D341Med (cell line): ENCODE measurements at places on chromosomes 2 and 18.

DNA sequence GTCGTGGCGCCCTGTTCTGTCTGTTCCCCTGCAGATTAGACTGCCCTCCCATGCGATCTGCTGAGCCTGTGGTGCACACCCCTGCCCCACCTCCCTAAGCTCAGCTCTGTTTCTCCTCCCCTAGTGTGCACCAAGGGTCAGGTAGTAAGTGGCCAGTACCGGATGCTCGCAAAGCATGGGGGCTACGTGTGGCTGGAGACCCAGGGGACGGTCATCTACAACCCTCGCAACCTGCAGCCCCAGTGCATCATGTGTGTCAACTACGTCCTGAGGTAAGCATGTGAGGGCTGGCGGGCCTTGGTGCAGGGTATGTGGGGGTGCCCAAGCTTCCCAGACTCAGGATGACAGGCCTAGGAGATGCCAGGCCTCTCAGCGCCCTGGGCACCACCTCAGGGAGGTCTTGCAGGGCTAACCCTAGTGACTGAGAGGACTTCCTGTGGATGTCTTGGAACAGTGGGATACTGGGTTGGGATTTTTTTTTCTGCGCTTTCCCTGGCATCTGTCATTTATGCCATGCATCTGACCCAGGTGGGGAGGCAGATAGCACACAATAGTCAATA lies 78.4 kb downstream of the EPAS1 start:
- DNase-seq: no peak

DNA sequence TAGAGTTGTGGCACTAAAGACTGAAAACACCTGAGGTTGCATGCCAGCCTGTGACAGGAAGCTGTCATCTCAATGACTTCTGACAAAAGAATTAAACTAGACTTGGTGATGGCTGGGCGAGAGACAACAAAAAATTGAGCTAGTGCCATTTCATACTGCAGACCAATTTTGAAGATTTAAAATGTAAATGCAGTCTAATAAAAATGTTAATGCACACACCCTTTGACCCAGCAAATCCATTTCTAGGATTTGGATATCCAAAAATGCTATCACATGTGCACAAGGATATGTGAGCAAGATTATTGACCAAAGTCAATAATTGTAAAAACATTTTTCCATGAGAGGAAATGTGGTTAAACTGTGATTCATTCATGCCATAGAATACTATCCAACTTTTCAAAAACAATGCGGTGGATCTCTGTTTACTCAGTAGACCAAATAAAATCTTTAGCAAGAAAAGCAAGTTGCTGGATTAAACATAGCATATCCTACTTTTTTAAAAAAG lies 5.6 kb downstream of the FBXO36 start:
- no peak for DNase-seq

DNA sequence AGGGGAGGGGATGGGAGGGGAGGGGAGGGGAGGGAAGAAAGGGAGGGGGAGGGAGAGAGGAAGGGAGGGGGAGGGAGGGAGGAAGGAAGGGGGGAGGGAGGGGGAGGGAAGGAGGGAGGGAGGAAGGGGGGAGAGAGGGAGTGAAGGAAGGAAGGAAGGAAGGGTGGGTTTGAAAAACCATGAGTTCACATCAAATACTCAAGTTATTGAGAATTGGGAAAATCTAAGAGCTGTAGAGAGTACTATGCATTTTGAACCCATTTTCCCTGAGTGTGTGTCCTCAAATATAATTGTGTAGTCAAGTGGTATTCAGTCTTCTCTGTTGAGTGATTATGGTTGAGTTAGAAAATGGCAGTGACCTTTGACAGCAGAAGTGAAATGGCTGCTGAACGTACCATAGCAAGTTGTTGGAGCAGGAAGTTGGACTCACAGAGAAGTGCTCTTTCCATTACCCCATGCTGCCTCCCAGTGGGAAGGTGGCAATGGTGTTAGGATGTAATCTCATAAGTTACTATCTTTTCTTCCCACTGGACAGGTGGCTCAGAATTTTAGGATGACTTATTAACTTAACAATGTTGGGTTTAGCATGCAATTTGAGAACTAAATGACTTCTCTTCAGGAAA lies 214.6 kb downstream of the SETBP1 start:
- DNase-seq: peak; percentile 78

DNA sequence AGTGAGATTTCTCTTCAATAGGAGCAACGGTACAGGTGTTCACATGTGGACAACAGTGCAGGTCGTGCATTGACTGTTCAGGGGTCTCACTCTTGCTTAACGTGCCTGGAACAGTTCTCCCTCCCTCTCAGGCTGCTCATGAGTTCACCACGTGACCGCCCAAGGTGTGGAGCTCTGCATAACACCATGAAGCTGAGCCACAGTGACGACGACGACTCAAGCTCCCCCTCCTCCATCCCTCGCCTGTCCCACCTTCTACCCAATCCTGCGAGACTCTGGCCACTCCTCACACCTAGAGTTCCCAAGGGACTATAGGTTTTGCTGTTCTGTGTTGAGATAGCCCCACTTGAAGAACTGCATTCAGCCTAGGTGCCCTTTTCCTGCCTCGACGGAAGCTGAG lies 42.8 kb downstream of the STK25 start:
- DNase-seq: no peak

DNA sequence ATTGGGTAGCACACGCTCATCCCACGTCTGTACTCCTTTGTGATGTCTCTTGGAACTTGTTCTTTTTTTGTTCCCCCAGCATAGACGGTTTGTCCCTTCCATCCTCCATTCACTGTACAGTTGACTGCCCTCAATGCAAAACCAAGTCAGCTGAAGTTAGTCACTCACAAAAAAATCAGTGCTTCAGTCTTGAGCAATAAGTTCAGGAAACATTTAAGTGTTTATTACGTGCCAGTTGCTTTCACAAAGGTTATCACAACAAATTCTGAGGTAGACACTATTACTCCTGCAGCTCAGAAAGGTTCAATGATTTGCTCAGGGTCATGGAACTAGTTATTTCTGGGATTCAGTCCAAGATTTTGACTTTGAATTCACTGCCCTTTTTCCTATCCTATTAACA lies 102.2 kb downstream of the PDE1A start:
- no peak for DNase-seq

- DNase-seq: no peak
Observed at GRCh38 chr2:172893671-172894070, 158.0 kb downstream of the RAPGEF4 start.

GRCh38 chr2:241070361-241070760 lies 31.7 kb downstream of the MTERF4 start:
- DNase-seq: no peak

- no peak for DNase-seq
Observed at GRCh38 chr18:3593381-3593903, 143.5 kb downstream of the TGIF1 start.

GRCh38 chr2:38109732-38110181 lies 33.8 kb upstream of the CYP1B1 start:
- DNase-seq: no peak

DNA sequence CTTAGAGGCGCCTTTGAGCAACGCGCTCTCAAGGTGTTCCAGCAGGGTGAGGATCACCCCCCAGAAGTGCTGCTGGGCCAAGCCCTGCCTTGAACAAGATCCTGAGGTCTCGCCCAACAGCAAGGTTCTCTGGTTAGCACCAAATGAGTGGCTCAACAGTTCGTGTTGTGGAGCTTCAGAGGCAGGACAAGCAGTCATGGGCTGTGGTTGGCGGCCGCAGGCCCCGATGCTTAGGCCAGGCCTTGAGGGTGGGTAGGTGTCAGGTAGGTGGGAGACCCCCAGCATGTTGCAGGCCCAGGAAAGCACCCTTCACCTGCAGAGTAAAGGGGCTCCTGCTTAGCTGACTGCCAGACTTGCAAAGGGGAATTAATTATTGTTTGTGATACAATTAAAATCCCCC lies 70.2 kb upstream of the FOSL2 start:
- DNase-seq: no peak

- DNase-seq: no peak
Observed at GRCh38 chr2:196225213-196225612, 53.8 kb upstream of the STK17B start.

DNA sequence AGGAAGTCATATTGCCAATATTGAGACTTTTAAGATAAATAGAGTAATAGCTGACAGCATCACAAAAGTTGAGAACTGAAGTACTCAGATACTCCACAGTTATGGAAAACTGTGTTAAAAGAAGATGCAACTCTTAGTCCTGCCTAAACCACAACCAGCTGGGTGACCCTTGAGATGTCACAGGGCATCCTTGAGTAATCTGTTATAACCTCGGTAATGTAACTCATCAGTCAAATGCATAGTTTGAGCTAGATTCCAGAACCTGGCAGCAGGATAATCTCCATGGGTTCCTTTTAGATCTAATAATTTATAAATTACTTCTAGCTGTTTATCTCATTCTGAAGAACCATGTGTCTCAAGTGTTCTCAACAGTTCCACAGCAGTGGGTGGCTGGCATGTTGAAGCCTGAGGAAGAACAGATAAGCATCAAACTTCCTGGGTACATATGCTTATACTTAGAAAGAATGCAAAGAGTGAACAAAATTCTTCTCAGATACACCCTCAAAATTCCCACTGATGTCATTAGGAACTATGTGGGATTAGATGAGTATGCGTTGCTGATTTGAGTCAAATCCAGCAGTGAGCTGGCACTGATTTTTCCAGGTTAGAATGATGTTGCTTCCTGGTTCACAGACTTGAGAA lies 304.1 kb upstream of the ERBB4 start:
- no peak for DNase-seq

DNA sequence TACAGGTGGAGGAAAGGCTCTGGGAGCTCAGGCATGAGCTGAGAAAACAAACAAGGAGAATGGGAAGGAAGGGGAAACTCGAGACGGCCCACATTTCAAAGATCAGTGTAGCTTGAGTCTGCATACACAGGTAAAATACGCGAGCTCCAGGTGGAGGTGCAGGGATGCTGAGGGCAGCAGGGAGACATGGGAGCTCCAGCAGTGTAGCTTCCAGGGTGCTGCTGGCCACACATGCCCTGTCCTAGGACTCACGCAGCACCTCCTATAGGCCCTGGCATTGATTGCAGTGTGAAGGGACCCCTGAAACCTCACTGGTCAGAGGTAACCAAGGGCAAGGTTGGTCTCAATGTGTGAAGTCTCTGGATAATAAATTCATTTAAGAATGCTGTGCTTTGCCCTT lies 362.8 kb upstream of the HS6ST1 start:
- DNase-seq: no peak

- DNase-seq: no peak
Observed at GRCh38 chr2:19203866-19204265, 154.6 kb downstream of the OSR1 start.

GRCh38 chr2:239212121-239212928 lies 188.5 kb downstream of the HDAC4 start:
- no peak for DNase-seq

- DNase-seq: no peak
Observed at GRCh38 chr2:128197059-128197458, 106.1 kb downstream of the UGGT1 start.

GRCh38 chr2:110211938-110212858 lies at the start of gene MTLN:
MTLN (minus strand) TSS chr2:110212547; CDS start chr2:110212525, 22 bp downstream.
- peak; percentile 84 for DNase-seq

GRCh38 chr18:11494107-11494506 lies 115.3 kb upstream of the SLC35G4 start:
- no peak for DNase-seq

DNA sequence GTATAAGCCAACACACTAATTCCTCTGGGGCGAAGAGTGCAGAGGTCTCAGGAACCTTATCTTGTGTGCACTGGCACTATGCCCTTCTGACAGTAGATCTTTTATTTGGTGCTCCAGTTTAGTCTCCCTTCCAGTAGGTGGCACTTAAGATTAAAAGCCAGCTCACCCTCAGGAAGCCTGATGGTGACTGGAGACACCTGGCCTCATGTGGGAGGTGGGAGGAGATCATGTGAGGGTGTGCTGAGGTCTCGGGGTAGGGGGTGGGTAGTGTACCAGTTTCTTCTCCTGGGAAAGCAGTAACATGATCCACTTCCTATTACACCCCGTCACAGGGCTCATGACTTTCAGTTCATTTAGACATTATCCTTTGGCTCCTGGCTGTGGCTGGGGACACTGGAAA lies 654.9 kb downstream of the ADCYAP1 start:
- no peak for DNase-seq

- DNase-seq: no peak
Observed at GRCh38 chr2:234309431-234309830, 187.4 kb downstream of the ARL4C start.

DNA sequence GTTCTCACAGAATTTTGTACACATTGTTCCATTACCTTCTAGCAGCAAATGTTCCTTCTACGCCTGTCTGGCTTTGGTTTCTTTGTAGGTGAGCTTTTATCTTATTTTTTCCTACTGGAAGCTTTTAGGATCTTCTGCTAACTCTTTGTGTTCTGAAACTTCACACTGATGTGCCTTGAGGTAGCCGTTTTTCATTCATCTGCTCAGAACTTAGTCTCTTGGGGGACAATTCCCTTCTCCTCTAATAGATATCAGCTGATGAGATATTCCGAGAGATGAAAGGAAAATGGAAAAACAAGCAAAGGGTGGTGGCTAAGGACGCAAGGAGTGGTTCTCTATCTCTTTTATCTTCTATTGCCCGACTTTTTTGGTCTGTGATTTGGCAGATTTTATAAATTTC lies 27.8 kb upstream of the LPIN1 start:
- no peak for DNase-seq

- DNase-seq: no peak
Observed at GRCh38 chr2:182404092-182404491, 22.7 kb downstream of the PDE1A start.

DNA sequence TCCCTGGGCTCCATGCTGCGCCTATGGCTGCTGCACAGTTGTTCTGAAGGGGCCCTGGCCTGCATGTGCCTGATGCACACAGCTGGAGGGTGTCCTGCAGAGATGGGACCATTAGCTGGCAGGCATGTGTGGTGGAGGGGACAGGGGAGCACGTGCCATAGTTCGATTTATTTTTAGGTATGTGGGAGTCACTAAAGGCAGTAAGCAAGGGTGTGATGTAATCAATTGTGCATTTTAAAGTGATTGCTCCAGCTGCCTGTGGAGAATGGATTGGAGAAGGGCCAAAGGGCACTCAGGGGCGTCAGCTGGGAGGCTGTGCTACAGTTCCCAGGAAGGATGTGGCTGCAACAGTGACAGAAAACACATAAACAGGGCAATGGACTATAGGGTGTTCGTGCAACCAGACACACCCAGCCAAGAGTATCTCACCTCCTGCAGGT lies 205.1 kb downstream of the ARL4C start:
- no peak for DNase-seq

GRCh38 chr2:170862286-170862902 lies 45.7 kb downstream of the GAD1 start:
- no peak for DNase-seq

GRCh38 chr2:85012431-85012830 lies 41.5 kb downstream of the KCMF1 start:
- DNase-seq: no peak

GRCh38 chr18:31576670-31577069 lies 15.0 kb upstream of the TTR start:
- no peak for DNase-seq
